ENCODE measurements at places on chromosomes 16 and 17. TPM values are rescaled to one million over a fixed set of nuclear protein-coding genes. Genes with fewer than 3 reads are reported as not detected.

- no peaks in the 10 kb centered on the region for H3K4me1 ChIP-seq
- peaks cover 25% of the 10 kb centered on the region for H3K27me3 ChIP-seq
- H3K27ac ChIP-seq, result peak within 1 kb of the TSS; percentile 40
- H3K4me3 ChIP-seq, result peak within 1 kb of the TSS; percentile 69
- DNase-seq, result peak; percentile 75
- H3K36me3 ChIP-seq, result no peaks in the 10 kb centered on the region
These were observed at the start of gene ST6GALNAC2 for GRCh38 chr17:76585649-76586593. TSS of gene ST6GALNAC2 (minus strand) at chr17:76585860. CDS start at chr17:76585808, 52 bp downstream.

GRCh38 chr17:80892019-80892855 lies 99.4 kb upstream of the CHMP6 start:
- H3K27ac ChIP-seq, result no peak overlapping the region
- no peaks in the 10 kb centered on the region for H3K36me3 ChIP-seq
- no peaks in the 10 kb centered on the region for H3K27me3 ChIP-seq
- no peak overlapping the region for H3K4me3 ChIP-seq

- peak within 1 kb of the TSS; percentile 99 for H3K27ac ChIP-seq
- H3K36me3 ChIP-seq, result no peaks in the 10 kb centered on the region
- peak within 1 kb of the TSS; percentile 98 for H3K4me3 ChIP-seq
- DNase-seq, result peak; percentile 96
- H3K4me1 ChIP-seq, result no peaks in the 10 kb centered on the region
These were observed at the start of gene DUSP3 for GRCh38 chr17:43778337-43779144. TSS of gene DUSP3 (minus strand) at chr17:43778977. CDS start at chr17:43778924, 53 bp downstream.

GRCh38 chr16:5633845-5634440 lies 536.3 kb upstream of the EEF2KMT start:
- H3K4me1 ChIP-seq, result no peaks in the 10 kb centered on the region
- no peak for DNase-seq
- no peaks in the 10 kb centered on the region for H3K36me3 ChIP-seq
- no peaks in the 10 kb centered on the region for H3K27me3 ChIP-seq
- no peak overlapping the region for H3K27ac ChIP-seq
- no peak overlapping the region for H3K4me3 ChIP-seq

GRCh38 chr17:31294820-31295488 lies 2.1 kb downstream of the OMG start:
- H3K36me3 ChIP-seq, result no peaks in the 10 kb centered on the region
- no peaks in the 10 kb centered on the region for H3K27me3 ChIP-seq
- H3K4me1 ChIP-seq, result no peaks in the 10 kb centered on the region
- DNase-seq, result no peak
- H3K27ac ChIP-seq, result no peak overlapping the region

- no peak overlapping the region for H3K4me3 ChIP-seq
- no peak overlapping the region for H3K27ac ChIP-seq
- H3K27me3 ChIP-seq, result no peaks in the 10 kb centered on the region
- no peaks in the 10 kb centered on the region for H3K4me1 ChIP-seq
- no peaks in the 10 kb centered on the region for H3K36me3 ChIP-seq
These were observed 227.6 kb downstream of the UTP18 start for GRCh38 chr17:51487947-51488346.

GRCh38 chr16:85960486-85961046 lies 61.6 kb downstream of the IRF8 start:
- H3K27me3 ChIP-seq, result no peaks in the 10 kb centered on the region
- no peaks in the 10 kb centered on the region for H3K4me1 ChIP-seq
- H3K4me3 ChIP-seq, result no peak overlapping the region
- no peak for DNase-seq
- H3K27ac ChIP-seq, result no peak overlapping the region

- DNase-seq, result no peak
- H3K27ac ChIP-seq, result no peak overlapping the region
- H3K27me3 ChIP-seq, result no peaks in the 10 kb centered on the region
These were observed 30.9 kb upstream of the CES5A start for GRCh38 chr16:55906123-55906522.

- no peaks in the 10 kb centered on the region for H3K4me1 ChIP-seq
- DNase-seq, result no peak
- no peak overlapping the region for H3K27ac ChIP-seq
These were observed 31.4 kb downstream of the COG1 start for GRCh38 chr17:73224237-73224636.

- no peak overlapping the region for H3K4me3 ChIP-seq
- peaks cover 4% of the 10 kb centered on the region for H3K4me1 ChIP-seq
- no peaks in the 10 kb centered on the region for H3K36me3 ChIP-seq
- no peaks in the 10 kb centered on the region for H3K27me3 ChIP-seq
- H3K27ac ChIP-seq, result no peak overlapping the region
These were observed 3.5 kb upstream of the KATNB1 start for GRCh38 chr16:57732037-57732436.

- H3K27me3 ChIP-seq, result no peaks in the 10 kb centered on the region
- H3K4me3 ChIP-seq, result no peak overlapping the region
- no peak overlapping the region for H3K27ac ChIP-seq
- H3K4me1 ChIP-seq, result peaks cover 13% of the 10 kb centered on the region
These were observed 700 bp downstream of the LITAFD start for GRCh38 chr16:8882725-8883377.

DNA sequence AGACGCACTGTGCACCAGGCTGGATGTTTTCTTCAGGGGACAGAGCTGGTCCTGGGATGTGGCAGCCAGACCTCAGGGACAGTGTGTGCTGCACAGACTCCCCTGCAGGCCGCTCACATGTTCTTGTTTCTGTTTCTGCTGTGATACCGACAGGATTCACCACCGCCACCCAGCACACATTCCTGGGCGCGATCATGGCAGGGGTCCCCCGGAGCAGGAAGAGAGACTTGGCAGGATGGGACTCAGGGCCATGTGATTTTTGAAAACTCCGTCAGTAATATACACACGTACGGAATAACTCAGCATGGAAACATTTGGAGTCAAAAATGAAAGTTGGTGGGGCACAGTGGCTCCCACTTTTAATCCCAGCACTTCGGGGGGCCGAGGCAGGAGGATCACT lies 79.0 kb downstream of the HAPSTR1 start:
- no peaks in the 10 kb centered on the region for H3K36me3 ChIP-seq
- no peak overlapping the region for H3K27ac ChIP-seq
- no peak for DNase-seq
- no peaks in the 10 kb centered on the region for H3K4me1 ChIP-seq
- H3K4me3 ChIP-seq, result no peak overlapping the region

DNA sequence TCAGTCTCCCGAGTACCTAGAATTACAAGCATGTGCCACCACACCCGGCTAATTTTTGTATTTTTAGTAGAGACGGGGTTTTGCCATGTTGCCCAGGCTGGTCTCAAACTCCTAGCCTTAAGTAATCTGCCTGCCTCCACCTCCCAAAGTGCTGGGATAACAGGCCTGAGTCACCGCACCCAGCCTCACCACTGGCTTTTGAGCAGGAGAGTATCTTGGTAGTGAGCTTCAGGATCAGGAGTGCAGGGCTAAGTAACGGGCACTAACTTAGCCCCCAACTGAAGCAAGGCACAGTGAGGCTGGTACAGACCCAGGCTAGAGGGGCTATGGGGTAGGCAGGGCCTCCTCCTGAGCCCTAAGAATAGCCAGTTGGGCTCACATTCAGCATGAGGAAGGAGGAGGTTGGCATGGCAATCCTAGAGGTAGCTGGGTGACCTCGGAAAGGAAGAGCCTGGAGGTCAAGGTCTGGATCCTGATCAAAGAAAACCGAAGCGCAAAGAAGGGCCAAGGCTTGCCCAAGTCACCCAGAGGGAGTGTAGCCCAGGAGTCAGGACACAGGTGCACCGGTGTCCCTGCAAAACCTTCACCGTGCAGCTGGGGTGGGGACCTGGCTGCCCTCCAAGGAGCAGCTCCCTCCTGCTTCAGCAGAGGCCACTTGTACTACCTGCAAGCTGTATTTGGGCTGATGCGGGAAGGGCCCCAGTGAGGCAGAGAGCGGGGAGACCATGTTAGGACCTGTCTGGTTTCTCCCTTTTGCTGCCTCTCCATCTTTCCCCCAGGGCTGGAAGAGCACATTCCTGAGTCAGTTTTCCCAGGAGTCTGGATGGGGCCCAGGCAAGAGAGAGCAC lies 1.3 kb upstream of the ADGRG5 start:
- peak; percentile 36 for DNase-seq
- no peak overlapping the region for H3K27ac ChIP-seq
- H3K36me3 ChIP-seq, result no peaks in the 10 kb centered on the region
- no peak overlapping the region for H3K4me3 ChIP-seq

DNA sequence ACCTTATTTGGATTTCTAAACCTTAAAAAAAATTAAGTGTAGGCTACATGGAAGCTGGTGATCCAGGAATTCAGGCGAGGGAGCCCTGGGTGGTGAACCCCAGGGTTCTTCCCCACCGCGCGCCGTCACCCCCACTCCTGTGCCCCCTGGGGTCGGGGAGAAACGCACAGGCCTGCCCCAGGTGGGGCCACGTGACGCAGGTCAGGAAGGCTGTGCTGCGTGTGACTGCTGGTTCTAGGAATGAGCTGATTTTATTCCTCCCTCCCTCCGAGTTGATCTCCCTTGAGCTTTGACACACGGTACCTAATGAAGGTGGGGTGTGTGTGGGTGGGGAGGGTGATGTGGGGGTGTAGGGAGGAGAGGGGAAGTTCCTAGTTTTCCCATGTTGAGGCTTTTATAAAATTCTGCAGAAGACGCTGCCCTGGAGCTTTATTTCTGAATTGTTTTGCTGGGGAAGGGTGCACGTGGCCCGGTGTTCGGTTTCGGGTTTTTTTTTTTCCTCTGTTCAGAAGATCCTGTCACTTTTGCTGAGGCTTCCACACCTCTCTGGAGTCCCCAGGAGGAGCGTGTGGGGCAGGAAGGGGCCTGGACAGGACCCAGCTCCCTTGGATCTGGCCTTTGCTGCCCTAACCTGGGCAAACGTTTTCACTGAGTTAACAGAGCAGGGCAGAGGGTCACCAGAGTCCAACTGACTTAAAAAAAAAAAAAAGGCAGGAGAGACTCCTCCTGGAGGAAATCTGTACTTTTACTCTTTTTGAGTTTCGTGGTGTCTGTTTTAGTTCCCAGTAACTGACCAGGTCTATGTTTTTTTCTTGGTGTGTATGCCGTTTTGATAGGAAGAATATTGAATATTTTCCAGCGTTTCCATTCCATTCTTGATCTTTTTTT lies 55.8 kb upstream of the GSE1 start:
- no peaks in the 10 kb centered on the region for H3K27me3 ChIP-seq
- H3K4me3 ChIP-seq, result peak overlapping the region; percentile 65
- H3K27ac ChIP-seq, result peak overlapping the region; percentile 95
- H3K36me3 ChIP-seq, result no peaks in the 10 kb centered on the region
- peaks cover 12% of the 10 kb centered on the region for H3K4me1 ChIP-seq
- DNase-seq, result peak; percentile 79

DNA sequence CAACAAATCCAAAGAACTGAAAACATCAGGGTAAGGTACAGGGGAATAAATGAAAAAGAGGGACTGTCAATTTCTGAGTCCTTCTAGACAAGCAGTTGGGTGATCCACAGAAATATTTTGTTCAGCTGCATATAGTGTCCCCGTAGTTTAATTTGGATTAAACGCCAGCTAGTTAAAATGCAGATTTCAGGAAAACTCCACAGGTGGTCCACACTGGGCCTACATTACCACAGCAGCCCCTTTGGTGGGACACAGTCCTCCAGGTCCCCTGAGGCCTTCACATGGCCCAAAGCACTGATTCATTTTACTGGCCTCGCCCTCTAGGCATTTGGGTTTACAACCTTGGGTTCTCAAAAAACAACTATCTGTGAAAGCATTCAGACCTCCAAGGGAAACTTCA lies 4.6 kb downstream of the ARHGAP17 start:
- H3K27me3 ChIP-seq, result no peaks in the 10 kb centered on the region
- no peak for DNase-seq
- H3K4me3 ChIP-seq, result no peak overlapping the region
- H3K36me3 ChIP-seq, result no peaks in the 10 kb centered on the region

DNA sequence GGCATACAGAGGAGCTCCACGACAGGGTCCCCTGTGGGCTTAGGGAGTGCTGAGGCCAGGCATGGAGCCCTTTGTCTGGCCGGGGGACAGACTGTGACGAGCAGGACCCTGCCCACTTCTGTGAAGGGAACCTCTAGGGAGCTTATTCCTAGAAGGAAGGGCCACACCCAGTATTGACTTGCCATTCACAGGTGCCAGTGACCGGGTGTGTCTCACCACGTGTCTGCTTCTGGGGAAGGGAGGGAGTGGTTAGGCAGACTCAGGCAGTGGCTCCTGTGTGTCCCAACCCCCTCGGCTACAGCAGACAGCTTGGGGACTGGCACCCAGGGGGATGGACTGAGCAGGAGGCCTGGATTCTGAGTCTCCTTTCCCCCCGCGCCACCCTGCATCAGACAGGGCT lies 57.2 kb downstream of the SOCS1 start:
- no peaks in the 10 kb centered on the region for H3K27me3 ChIP-seq
- no peaks in the 10 kb centered on the region for H3K36me3 ChIP-seq

GRCh38 chr16:67278773-67279295 lies 498 bp upstream of the PLEKHG4 start:
- no peaks in the 10 kb centered on the region for H3K36me3 ChIP-seq
- no peaks in the 10 kb centered on the region for H3K27me3 ChIP-seq
- no peaks in the 10 kb centered on the region for H3K4me1 ChIP-seq
- H3K27ac ChIP-seq, result peak overlapping the region; percentile 48

TVP23A gene
- total RNA-seq, result not detected

NACA2 gene
- total RNA-seq, result 0.32 TPM

TBC1D3H gene
- not detected for total RNA-seq

PRDM7 gene
- total RNA-seq, result not detected

KRTAP3-2 gene
- not detected for total RNA-seq

SLC35G6 gene
- total RNA-seq, result not detected

OR1D5 gene
- not detected for total RNA-seq
